ENCODE measurements at places on chromosomes 5 and 9.

GRCh38 chr5:180070756-180071530, 616 bp downstream of the RNF130 start:
- no peak for DNase-seq

DNA sequence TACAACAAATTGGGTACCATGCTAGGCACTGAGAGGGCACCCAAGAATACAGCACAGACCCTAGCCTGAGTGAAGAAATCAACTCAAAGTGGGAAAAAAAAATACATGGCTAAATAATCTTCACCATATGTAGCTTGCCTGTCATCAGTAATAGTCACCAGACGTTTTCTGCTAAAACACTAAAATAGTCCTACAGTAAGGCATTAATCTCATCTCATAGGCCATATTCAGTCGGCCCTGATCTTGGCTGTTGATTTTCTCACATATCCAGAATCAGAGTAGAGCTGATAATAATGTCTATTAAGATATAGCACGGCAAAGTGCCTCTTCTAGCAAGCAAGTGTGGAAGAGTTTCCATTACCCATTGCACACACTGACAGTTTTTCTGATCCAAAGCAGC, 322.1 kb upstream of the SLC30A5 start:
- no peak for DNase-seq

DNA sequence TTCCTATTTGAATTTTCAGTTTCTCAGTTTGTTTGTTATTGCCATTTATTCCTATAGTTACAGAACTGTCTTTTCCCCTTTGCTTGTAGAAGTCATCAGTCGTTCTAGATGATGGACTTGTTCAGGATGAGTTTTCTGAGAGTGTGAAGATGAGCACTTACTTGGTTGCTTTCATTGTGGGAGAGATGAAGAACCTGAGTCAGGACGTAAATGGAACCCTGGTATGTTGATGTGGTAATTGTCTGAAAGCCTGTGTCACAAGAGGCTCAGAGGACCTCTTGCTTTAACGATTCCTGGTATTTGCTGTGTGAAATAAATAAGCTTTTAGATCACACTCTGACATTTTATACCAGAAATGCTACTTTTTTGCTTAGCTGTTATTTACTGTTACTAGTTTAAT, 50.6 kb downstream of the LNPEP start:
- no peak for DNase-seq

GRCh38 chr9:87157366-87158031, 210.2 kb upstream of the GAS1 start:
- DNase-seq: no peak

DNA sequence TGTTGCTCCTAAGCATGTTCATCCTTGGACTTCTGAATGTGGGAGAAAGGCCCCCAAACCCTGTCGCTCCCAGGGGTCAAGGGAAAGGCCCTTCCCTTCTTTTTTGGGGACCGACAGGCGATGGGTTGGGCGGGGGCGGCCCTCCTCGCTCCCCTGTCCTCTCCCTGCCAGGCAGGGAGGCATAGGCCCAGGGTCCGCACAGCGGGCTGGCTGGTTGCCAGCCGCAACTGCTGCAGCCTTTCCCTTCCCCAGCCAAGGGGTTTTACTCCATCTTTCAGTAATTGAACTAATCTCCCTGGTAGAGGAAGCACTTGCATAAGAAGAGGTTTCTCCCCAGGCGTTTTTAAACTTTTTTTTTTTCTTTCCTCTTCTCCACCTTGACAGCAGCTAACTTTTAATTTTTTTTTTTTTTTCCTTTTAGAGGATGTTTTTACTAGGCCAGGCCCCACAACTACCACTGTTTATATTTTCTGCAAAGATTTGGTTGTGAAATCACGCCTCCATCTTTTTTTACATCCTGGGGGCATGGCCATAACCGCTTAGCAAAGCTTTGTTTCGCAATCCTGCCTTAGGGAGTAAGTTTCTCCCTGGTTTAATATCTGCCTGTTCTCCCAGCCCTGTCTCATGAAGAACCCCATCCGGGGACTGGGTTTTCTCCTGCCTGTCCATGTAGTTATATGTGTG, 216.9 kb upstream of the ZNF608 start:
- peak; percentile 72 for DNase-seq

- no peak for DNase-seq
Observed at GRCh38 chr5:115962565-115963402, 509 bp downstream of the LVRN start.

GRCh38 chr5:164203581-164204225, 698.3 kb downstream of the MAT2B start:
- no peak for DNase-seq

All from HL-60 (cell line).